ENCODE measurements at places on chromosomes 4 and X.

GRCh38 chr4:156673483-156673882 lies 298.1 kb downstream of the PDGFC start:
- no peak for DNase-seq

DNA sequence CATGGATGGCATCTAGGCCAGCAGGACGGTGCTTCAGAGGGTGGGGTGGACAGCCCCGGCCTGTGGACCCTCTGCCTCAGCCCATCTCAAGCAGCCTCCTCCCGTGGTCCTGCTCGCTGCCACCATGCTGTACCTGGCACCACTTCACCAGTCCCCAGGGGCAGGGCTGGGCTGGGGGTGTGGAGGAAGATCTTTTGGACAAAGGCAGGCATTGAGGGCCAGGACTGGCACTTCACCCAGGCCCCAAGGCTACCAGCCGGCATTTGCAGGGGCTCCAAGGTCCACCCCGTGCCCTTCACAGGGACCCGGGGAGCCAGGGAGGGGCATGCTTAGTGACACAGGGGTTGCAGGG lies 713 bp downstream of the PLXNB3 start:
- DNase-seq = no peak

- DNase-seq = no peak
Measured at GRCh38 chr4:77431546-77431945, 174.1 kb upstream of the CXCL13 start.

DNA sequence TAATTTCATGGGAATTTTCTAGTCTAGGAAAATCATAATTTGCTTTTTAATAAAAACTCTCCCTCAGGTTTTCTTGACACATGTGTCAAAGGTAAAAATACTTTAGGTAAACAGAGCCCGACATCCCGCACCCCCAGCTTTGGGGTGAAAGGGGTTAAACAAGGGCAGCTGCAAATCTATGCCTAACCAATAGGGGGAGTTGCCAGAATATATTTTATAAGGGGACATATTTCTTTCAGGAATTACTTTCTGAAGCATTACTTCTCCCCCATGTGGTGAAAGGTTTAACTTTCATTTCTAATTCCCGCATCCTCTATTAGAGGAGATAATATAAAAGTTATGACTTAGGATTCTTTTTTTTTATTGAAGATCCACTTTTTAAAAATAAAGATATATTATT lies 53.9 kb upstream of the HEPH start:
- DNase-seq = no peak

DNA sequence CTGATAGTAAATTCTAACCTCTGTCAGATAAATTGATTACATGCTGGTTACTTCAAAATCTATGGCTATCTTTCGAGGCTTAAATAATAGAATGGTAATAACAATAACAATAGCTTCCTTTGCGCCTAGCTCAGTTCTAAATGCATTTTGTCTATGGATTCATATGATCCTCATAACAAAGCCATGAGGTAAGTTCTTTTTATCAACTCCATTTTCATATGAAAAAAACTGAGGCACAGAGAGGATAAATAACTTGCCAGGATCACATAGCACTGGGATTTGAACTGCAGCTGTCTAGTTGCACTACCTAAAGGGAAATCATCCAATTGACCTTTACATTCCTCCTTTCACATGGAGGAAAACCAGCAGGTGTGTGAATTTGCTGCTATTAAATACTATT lies 108.6 kb upstream of the ARX start:
- no peak for DNase-seq

Data from T1000 (cell line).